ENCODE measurements at places on chromosomes 7 and 10. TPM values are rescaled to one million over a fixed set of nuclear protein-coding genes. Genes with fewer than 3 reads are reported as not detected.

The LMOD2 gene
- polyA plus RNA-seq = 202 TPM

The MINDY4 gene
- 1.3 TPM for polyA plus RNA-seq

The NPM3 gene
- 24.9 TPM for polyA plus RNA-seq

The IDI1 gene
- polyA plus RNA-seq = 44.8 TPM

The ENO4 gene
- 0.03 TPM for polyA plus RNA-seq

The SPDYE2B gene
- not detected for polyA plus RNA-seq

The PRLHR gene
- not detected for polyA plus RNA-seq

The ALKBH4 gene
- 6.8 TPM for polyA plus RNA-seq

The ASZ1 gene
- polyA plus RNA-seq = not detected

The GHRHR gene
- polyA plus RNA-seq = not detected

DNA sequence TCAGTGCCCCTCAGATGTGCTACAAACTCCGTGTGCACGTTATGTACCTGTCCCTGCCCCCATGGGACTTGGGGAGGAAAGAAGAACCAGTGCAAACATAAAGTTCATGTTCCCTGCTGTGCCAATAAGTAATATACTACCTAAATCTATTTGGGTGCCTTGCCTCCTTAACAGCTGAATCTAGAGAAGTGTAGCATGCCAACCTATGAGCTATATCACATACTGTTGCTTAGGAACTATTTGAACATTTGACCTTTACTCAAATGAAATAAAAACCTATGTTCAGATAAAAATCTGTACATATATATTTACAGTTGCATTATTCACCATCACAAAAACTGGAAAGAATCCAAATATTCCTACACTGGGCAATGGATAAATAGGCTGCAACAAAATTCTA lies 9.8 kb downstream of the POT1 start:
- no peak for DNase-seq

DNA sequence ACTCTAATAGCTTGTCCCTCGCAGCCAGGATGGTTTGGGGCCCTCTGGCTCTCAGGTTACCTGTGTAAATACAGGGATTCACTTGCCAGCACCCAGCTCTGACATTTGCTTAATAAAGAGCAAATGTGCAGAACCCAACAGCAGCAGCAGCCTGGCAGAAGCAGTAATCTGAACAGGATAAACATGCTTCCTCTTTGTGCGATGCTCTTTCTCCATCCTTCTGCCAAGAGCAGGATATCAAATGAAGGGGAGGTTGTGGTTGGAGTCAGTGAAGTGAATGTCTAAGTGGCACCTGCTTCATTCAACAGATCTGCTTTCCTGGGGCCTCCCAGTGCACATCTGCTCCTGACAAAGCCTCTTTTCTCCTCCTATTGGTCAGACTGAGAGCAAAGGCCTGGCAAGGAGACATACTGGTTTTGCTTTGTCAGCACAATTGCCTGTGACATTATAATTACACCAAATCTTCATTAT lies 130.3 kb downstream of the NRF1 start:
- no peak for DNase-seq

- DNase-seq = no peak
These were observed 23.2 kb upstream of the AOAH start for GRCh38 chr7:36747280-36748016.

- DNase-seq = no peak
These were observed 63.0 kb upstream of the SP4 start for GRCh38 chr7:21364801-21365271.

- peak; percentile 85 for DNase-seq
These were observed 19.1 kb downstream of the DNAJB12 start for GRCh38 chr10:72335394-72336258.

DNA sequence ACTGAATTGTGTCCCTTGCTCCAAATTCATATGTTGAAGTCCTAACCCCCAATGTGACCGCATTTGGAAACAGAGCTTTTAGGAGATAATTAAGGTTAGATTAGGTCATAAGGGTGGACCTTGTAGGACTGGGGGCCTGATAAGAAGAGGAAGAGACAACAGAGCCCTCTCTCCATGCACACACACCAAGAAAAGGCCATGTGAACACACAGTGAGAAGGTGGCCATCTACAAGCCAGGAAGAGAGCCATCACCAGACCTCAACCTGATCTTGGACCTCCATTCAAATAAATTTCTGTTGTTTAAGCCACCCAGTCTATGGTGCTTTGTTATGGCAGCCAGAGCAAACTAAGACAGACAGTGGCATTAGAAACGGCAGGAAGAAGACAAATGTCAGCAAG lies 12.5 kb upstream of the PRKAR2B start:
- DNase-seq = no peak

DNA sequence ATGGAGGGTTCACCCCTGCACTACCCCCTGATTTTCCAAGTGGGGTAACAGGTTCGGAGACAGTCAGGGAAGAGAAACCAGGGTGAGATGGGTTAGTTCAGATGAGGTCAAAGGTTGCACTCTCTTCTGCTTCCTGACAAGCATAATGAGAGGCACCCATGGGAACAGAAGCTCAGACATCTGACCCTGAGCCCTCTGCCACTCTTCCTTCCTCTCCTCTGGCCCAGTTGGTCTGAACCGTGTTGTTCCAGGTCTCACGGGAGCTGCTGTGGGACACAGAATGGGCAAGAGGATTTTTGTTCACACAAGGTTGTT lies 38.4 kb downstream of the DNAJB12 start:
- no peak for DNase-seq

DNA sequence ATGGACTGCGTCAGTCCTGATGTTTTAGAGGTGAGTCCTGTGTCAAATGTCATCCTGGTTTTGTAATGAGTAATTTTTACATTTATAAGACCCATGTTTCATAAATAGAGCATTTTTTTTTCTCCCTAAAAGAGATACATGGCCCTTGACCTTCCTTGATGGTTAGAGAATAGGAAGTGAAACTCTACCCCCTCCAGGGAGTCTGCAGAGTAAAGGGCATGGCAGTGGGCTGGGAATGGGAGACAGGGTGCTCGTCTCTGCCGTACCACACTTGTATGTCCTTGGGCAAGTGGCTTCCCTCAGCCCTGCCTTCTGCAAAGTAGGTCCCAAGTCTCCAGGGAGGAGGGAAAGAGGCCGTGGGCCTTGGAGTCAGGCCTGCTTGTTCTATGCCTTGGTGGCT lies 63.9 kb downstream of the WDFY4 start:
- no peak for DNase-seq

- no peak for DNase-seq
These were observed 108.1 kb upstream of the PCDH15 start for GRCh38 chr10:54909165-54909564.

DNA sequence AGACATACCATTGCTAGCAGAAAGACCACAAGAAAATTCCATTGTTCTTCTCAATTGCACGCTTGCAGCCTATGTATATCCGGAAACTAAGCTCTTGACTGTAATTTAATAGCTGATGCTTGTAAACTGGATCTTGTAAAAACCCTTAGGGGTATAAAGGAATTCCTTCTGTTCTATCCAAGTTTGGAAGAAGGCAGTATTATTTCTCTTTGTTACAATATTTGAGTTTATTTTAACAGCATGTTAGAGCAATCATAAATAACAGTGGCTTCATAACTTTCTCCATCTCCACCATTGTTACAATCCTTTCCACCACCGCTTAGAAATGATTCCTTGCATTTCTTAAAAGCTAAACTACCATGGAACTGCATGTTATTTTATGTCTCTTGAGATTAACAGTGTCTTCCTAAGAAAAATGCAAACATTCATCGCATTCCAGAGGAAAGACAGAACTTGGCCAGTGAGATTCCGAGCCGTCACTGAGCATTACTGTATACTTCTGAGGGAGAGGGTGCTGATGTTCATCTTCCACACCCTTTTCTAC lies 92.5 kb downstream of the TRIL start:
- no peak for DNase-seq

DNA sequence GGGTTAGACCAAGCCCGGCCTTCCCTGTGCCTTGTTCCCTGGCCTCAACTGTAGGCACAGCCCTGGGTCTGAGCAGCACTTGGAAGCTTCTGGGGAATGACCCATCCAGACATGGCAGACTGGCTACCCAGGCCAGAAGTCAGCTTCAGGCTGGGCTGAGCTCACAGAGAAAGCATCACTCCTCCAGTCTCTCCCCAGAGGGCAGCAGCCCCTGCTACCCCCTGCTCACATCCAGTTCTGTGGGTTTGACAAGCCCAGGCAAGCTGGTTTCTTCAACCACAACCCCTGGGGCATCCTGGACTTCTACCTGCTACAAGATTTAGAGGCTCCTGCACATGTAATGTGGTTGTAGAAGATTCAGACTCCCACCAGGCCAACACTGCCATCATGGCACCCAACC lies 9.0 kb downstream of the C10orf71 start:
- DNase-seq = no peak

DNA sequence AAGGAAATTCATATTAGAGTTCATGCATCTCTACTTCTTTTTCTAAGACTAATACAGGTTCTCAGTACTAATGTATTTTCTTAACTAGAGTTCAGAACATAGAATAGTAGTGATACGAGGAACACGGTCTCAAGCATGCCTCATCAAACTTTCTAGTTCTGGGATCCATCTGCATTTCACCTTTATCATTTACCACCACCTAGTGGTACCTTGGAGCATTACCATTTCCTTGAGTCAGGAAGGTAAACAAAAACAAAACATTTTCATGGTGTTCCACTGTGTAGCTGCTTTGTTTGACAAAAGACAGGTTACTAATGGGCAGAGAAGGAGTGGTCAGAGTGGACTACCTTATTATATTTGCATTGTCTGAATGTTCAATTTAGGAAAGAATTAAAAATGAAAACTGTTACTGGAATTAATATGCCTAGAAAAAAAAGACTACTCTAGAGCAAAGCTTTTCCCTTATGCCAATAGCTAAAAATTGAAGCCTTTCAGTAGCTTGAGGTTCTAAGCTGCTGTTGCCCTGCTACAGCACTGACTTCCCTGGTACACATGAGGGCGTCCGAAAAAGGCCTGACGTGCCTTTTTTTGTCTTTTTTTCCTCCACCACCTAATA lies 44.5 kb downstream of the STARD3NL start:
- no peak for DNase-seq

DNA sequence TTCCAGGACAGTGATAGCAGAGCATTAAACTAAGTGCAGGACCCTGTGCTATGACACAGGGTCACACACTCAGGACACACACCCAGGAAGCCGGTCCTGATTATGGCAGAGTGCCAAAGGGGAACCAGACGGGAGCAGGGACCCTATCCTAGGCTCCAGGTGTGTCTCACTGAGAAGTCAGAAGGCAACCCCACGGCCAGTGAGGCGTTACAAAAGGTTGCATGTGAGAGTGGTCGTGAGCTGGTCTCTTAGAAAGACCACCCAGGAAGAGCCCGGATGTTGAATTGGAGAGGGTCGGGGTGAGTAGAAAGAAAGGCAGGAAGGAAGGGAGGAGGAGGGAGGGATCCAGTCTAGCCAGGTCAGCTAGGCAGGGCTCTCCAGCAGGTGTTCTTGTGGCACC lies 31.0 kb downstream of the FRMPD2 start:
- no peak for DNase-seq

GRCh38 chr7:147923841-147924240 lies 666.7 kb upstream of the C7orf33 start:
- no peak for DNase-seq

GRCh38 chr10:113199459-113199858 lies 249.4 kb downstream of the TCF7L2 start:
- DNase-seq = no peak

GRCh38 chr7:55140941-55141278 lies 122.1 kb downstream of the EGFR start:
- no peak for DNase-seq

- DNase-seq = no peak
These were observed 10.5 kb downstream of the POLR1F start for GRCh38 chr7:19698331-19698730.

- no peak for DNase-seq
These were observed 3.7 kb downstream of the NOD1 start for GRCh38 chr7:30474893-30475292.

- DNase-seq = no peak
These were observed 75.7 kb downstream of the PTPRE start for GRCh38 chr10:127982601-127983000.

- no peak for DNase-seq
These were observed 40.6 kb upstream of the SMNDC1 start for GRCh38 chr10:110345286-110345685.

DNA sequence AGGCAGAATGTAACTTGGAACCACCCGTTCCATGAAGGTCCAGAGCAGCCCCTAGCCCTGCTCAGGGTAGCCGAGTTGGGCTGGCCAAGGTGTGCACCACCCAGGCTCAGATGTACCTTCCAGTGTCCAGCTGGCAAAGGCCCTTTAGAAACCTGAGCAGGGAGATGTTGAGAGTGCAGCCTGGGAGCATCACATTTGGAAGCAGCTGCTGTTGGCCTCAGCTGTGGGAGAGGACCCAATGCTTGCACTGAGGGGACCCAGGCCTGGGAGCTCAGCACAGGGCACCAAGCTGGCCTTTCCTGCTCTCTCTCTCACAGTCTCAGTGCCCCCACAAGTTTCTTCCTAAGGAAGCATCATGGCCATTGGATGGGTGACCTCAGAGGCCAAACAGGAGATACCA lies 33.5 kb downstream of the ANXA8 start:
- DNase-seq = no peak

DNA sequence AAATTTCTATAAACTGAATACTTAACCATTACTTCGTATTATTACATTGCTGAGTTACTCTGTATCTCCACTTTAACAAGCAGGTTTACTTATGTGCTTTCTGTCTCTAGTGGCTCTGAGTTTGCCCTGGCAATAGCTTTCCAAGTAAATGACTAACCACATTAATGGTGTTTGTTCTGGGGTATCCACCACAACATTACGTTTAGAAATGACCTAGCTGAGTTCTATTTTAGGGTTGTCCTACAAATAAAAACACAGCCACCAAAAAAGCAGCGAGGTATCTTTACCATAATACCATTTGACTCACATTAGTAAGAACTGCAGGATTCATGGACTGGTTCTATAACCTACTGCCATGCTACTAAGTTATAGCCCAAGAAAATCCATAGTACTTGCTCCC lies 83.1 kb downstream of the HIBADH start:
- no peak for DNase-seq

DNA sequence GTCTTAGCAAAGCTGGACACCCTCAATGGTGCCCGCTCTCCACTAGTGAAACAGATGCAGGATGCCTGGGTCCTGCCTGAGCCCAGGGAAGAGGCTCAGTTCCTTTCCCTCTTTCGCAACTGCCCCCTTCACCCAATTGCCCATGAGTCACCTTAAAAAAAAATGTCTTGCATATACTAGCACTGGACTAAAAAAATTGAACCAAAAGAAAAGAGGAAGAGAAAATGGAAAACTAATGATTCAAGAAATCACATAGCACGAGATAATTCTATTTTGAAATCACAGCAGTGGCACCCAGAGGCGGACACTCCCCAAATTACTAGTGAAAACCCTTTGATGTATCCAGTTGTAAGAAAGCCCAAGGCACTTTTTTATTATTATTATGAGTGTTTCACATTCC lies 972.5 kb downstream of the LRMDA start:
- no peak for DNase-seq

DNA sequence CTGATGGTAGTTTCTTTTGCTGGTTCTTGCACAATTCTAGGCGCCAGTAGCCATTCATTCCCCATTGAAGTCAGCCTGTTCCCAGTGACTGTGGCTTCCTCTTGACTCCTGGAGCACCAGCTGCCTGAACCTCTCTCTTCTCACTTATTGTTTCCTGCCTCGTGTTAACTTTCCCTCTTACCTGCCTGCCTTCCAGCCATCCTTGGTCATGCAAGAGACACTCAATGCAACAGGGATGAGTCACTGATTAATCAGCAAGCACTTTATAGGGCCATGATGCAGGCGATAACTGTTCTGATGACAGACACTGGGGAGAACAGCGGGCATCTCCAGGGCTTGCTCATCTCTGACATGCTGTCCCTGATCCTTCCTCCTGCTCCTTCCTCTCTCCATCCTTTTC lies 122.0 kb downstream of the PLCE1 start:
- DNase-seq = no peak

- DNase-seq = no peak
These were observed 149.5 kb downstream of the ARHGAP21 start for GRCh38 chr10:24574161-24574560.

- DNase-seq = no peak
These were observed 2.1 kb downstream of the SLC4A2 start for GRCh38 chr7:151061213-151062110.

All from heart left ventricle (tissue), 16 donors.